ENCODE measurements at places on chromosomes 6 and 20.

GRCh38 chr20:24676978-24677370 is 207.5 kb downstream of the SYNDIG1 start:
- no peak for DNase-seq

GRCh38 chr6:157645201-157645795 is 177.7 kb upstream of the SNX9 start:
- no peak for DNase-seq

GRCh38 chr6:72642435-72642834 is 20.6 kb downstream of the KCNQ5 start:
- no peak for DNase-seq

- no peak for DNase-seq
These were observed 41.7 kb upstream of the FAM135A start for GRCh38 chr6:70371454-70372105.

DNA sequence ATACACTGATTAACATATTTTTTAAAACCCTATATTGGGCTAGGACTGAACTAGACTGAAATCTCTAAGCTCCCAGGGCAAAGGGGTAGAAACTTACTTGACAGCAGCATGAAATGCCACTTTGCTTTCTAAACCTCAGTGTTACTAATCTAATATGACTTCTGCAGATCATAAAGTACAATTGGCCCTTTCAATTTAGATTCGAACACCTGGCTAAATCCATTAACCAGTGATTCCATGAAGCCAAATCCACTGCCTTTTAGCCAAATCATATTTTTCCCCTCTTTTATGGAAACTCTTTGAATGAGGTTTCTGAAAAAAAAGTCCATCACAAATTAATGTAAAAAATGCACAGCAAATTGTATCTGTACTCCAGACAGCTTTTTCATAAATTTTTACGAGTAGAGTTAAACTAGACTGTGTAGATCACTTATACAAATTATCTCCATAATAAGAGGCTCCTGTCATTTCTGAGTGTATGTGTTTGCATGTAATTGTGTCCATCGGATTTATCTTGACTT is 25.7 kb downstream of the EPHA7 start:
- DNase-seq = no peak

DNA sequence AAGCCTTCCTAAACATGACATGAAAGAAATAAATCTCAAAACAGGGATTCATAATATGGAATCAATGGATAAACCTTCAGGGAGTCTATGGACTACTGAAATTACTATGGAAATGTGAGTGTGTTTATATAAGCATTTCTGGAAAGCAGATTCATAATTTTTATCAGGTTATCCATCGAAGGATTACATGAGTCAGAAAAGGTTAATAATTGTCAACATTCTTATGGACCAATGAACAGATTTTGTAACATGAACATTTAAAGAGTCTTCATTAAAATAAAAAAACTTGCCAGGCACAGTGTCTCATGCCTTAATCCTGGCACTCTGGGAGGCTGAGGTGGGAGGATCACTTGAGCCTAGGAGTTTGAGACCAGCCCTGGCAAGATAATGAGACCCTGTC is 84.8 kb downstream of the AHI1 start:
- no peak for DNase-seq

- no peak for DNase-seq
These were observed 139.5 kb upstream of the MYLIP start for GRCh38 chr6:15989397-15989796.

- no peak for DNase-seq
These were observed 8.6 kb downstream of the EYA2 start for GRCh38 chr20:46903256-46903655.

- DNase-seq = no peak
These were observed 328.4 kb downstream of the KIF16B start for GRCh38 chr20:16244892-16245291.

- DNase-seq = no peak
These were observed 9.1 kb upstream of the MAPK13 start for GRCh38 chr6:36120979-36121786.

DNA sequence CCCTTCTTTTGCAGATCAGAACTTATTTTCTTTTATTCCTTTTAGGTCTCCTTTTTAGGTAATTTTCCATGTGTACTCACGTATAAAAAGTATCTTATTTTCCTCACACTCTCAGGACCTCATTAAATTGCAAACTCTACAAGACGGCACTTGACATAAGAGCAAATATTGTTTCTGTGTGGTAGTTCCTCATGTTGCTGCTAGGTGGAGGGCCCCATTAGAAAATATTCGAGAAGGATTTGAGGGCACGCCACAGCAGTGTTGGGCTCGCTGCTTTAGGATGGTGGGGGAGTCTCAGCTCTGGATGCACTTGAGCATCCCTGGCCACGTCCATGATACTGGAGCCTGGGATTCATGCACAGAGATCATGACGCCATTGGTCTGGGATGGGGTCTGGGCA is 64.9 kb upstream of the ZFP64 start:
- no peak for DNase-seq

DNA sequence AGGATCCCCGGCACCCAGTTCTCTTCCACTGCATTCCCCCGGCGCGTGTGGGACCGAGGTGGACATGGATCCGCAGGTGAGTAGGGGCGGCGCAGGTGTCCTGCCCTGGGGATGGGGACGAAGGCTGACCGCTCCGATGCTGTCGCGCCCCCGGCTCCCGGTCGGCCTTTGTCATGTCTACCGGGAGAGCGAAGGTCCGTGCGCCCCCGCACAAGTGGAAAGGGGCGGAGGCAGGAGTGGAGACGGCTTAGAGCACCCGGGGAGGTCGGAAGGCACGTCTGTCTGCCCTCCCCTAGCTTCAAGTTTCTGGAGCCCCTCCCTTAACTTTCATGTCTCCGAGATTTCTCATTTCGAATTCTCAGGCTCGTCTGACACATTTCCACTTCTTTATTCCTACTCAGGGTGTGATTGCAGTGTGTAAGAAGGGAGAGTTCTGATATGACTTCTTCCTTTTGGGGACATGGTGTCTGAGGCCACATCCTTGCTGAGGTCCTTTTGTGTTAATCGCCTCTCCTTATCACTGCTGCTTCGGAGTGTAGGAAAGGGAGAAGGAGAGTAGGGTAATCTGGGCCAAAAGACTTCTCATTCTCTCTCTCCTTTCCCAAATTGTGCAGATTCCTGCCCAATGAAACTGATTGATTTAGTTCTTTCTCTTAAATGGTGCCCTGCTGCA is 435 bp downstream of the KIFC1 start:
- no peak for DNase-seq

DNA sequence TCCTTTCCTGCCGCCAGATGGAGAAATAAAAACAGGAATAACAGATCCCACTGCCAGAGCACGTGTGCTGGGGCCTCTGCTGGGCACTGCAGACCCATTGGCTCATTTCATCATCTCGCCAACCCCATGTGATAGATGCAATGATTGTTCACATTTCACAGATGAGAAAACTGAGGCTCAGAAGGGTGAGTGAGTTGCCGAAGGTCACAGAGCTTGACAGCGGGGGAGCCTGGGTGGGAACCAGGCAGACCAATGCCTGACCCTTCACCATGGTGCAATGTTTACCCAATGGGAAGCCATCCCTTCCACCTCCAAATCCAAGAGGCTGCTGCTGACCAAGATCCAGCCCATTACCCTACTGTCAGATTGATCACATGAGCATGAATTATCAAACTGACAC is 105.1 kb downstream of the JPH2 start:
- no peak for DNase-seq

DNA sequence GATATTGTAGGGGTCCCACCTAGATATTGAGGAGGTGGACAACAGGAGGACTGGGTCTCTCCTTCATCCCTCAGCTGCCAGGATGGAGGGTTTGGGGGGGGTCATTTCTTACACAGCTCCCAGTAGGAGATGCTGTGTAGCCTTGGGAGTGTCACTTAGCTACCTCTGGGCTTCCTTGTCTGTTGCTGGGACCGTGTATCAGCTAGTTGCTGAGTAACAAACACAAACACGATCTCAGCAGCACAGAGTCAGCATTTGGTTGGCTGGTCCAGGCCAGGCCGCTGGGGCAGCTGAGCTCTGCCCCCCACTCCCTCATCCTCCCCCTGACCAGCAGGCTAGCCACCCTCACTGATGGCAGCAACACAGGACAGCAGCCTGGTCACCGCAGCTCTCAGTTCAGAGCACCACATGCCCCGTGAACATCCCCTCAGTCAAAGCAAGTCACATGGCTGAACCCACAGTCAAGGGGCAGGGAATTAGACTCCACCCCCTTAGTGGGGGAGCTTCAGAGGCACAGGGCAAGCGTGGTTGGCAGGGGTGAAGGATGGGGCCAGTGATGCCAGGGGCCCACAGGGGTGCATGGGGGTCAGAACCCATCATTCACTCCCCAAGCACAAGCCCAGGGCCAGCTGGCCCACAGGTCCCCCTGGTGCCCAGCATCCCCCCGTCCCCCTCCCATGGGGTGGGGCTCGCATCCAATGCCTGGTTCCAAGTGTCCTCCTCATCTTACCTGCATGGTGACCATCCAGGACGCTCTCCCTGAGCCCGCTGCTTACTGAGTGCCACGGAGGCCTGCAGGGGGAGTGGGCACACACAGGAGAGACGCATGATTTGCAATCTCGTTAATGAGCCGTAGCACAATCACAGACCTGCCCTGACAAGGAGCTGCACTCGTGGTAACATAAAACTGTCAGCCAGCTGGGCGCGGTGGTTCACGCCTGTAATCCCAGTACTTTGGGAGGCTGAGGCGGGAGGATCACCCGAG is 112.4 kb downstream of the TAF4 start:
- no peak for DNase-seq

- no peak for DNase-seq
These were observed 84.5 kb downstream of the KIF13A start for GRCh38 chr6:17902974-17903373.

DNA sequence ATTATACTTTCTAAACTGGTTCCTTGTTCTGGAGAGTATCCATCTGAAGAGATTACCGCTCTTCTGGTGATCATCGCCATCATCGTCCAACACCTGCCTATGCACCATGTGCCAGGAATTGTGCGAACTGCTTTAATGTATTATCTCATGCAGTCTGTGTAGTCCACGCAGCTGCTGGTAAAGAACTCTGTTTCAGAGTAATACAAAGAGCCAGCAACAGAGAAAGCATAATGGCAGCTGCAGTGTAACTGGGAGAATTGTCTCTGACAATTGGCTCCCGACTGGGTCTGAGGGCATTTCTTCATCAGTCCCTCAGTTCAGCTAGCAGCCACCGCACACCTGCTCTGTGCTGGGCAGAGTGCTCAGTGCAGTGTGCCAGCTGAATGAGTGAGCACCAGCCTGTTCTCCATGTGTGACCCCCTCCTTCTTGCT is 383.4 kb downstream of the GRIK2 start:
- peak; percentile 36 for DNase-seq

GRCh38 chr6:123908797-123909196 is 105.1 kb downstream of the NKAIN2 start:
- DNase-seq = no peak

DNA sequence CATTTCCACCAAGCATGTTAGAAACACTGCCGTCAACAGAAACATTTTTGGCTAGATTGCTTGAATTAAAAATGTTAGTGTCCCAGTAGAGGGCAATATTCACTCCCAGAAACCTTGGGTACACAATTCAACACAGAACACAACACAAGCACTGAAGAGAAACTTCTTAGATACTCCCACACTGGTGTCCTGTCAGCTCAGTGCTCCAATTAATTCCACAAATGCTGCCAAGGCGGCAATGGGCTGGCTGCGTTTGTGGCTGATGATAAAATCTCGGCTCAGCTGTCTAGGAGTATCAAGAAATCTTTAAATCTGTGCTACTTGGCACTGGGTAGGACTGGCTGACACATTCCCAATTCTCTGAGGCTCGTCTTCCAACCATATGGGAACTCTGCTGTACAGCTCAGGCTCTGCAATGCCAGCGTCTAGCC is 39.3 kb downstream of the BEND3 start:
- no peak for DNase-seq

Data from cerebellar nuclear complex (tissue), 1 donor.